ENCODE measurements at places on chromosomes 6 and 20.

- DNase-seq = no peak
Measured at GRCh38 chr6:49269190-49269589, 193.9 kb downstream of the MMUT start.

- DNase-seq = no peak
Measured at GRCh38 chr20:13291157-13291556, 70.1 kb downstream of the ISM1 start.

- no peak for DNase-seq
Measured at GRCh38 chr6:30810813-30811339, 66.5 kb upstream of the IER3 start.

DNA sequence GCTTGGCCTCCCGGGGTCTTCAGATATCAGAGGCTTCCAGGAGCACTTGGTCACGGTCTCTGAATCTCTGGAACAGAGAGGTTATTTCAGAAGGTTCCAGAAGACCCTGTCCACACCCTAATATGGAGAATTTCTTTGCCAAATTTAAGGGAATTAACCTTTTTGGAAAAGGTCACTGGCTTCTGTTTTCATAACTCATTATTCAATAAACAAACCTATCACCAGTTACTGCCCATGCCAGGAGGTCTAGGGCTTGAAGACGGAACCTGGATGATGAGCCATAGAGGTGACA is 507 bp upstream of the CST4 start:
- DNase-seq = no peak

GRCh38 chr6:135270676-135271536 is 89.8 kb downstream of the MYB start:
- DNase-seq = no peak

DNA sequence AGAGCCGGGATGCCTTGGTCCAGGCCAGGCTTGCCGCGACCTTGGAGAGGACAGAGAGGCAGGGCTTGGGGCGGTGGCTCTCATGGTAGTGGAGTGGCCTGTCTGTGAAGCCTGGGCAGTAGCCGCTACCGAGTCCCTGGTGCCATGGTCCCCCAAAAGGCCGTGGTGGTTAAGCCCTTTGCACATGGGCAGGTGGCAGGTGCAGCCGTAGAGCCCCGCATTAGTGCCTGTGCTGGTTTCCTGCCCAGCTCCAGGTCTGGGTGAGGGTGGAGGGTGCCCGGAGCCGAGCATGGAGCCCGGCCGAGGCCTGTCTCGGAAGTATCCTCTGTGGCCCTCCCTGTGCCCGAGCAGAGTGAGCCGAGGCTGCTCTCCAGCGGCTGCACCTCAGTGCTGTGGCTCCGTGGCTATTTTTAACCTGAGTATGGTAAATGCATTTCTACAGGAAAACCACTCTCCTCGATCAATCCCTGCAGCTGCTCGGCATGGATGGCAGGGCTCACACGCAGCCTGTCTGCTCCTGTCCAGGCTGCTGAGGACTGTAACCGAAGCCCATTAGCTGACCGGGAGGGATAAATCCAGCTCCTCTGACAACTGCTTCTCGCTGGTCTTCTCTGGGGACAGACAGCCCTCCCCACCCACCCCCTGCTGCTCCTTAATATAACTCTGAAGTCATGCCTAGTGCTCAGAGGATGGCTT is 36.3 kb upstream of the GATA5 start:
- no peak for DNase-seq

GRCh38 chr6:31227143-31227542 is 44.7 kb downstream of the HLA-C start:
- no peak for DNase-seq

DNA sequence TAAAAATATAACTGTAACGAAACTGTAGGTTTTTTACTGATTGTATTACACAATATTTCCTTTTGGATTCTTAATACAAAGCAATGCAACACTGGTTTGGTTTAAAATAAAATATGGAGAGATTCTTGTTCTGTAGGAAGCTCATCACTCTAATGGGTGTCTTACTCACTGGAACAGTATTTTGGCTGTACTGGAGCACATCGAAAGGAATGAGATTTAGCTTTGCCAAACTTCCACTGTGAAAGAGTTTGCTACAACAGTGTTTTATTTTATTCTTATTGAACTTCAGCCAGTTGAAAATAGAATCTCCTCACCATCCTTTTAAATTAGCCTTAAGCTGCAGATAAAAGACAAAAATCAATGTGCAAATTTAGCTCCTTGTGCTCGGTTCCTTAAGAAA is 230.7 kb upstream of the QKI start:
- DNase-seq = no peak

- no peak for DNase-seq
Measured at GRCh38 chr6:20403766-20404640, 2.3 kb downstream of the E2F3 start.

- DNase-seq = no peak
Measured at GRCh38 chr6:49541936-49542335, 8.5 kb upstream of the C6orf141 start.

DNA sequence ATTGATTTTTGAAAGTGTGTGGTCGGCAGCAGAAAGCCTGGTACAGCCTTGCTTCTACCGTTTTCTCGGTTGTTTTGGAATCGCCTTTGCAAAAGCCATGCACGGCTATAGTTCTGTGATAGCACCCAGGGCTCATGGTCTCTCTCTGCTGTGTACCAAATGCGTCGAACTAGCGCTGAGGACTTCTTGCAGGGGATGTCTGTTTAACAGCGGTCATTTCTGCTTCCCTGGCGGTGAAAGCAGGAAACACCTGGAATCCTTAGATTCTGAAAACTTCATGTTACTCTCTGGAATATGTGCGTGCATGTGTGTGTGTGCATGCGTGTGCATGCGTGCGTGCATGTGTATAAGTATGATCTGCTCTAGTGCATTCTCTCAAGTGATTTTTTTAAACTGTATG is 26.1 kb upstream of the GCNT2 start:
- no peak for DNase-seq

DNA sequence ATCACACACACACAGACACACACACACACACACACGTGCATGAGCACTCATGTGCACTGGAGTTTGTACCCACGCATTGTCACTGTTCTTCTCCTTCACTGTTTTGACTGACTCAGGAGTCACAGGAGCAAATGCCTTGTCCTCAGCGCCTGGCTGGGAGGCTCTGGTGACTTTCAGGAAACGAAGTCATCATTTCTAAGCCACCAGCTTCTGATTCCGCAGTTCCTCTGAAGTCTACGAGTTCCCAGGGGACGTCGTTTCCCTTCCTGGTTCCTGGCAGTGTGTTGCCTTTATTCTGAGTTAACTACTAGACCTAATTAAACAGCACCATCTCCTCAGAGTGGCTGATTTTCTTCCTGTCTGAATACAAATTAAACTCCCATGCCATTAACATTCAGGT is 82.2 kb upstream of the PMEPA1 start:
- no peak for DNase-seq

DNA sequence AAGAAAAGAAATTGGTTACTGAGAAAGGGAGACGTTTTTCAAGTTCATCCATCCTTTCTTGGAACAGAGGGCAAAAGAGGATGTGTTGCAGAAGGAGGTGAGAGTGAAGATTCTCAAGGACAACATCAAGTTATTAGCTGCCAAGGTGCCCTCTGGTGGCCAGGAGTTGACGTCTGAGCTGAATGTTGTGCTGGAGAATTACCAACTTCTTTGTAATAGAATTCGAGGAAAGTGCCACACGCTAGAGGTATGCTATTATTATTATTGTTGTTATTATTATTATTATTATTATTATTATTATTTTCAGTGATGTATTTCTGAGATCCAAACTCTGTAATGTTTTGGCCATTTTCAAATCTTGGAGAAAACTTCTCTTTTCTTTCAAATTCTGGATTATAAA is 197.0 kb downstream of the UTRN start:
- DNase-seq = peak; percentile 28

- DNase-seq = no peak
Measured at GRCh38 chr6:104632588-104632987, 227.1 kb downstream of the HACE1 start.

- DNase-seq = peak; percentile 98
Measured at GRCh38 chr20:24992487-24993205, at the start of gene APMAP. APMAP (minus strand) TSS chr20:24992751; CDS start chr20:24992688, 63 bp downstream.

GRCh38 chr20:31717478-31718201 is 5.0 kb downstream of the BCL2L1 start:
- DNase-seq = no peak

DNA sequence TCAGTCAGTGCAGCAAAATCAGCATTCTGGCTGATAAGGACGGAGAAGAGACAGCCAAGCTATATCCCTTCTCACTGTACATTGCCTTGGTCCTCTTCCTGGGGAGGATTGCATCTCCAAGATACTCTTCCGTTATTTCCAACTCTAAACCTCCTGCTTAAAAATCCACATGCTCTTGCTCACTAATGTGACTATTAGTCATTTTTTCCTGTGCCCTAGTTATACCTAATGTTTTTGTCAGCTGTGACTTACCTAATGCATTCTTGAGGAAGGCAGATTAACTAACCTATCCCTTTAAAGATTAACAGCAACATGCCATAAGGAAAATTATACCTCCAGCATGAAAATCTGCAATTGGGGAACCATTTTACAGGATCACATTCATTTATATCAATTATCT is 317.6 kb downstream of the BTBD9 start:
- DNase-seq = no peak

- DNase-seq = no peak
Measured at GRCh38 chr6:93394471-93394870, 24.9 kb downstream of the EPHA7 start.

DNA sequence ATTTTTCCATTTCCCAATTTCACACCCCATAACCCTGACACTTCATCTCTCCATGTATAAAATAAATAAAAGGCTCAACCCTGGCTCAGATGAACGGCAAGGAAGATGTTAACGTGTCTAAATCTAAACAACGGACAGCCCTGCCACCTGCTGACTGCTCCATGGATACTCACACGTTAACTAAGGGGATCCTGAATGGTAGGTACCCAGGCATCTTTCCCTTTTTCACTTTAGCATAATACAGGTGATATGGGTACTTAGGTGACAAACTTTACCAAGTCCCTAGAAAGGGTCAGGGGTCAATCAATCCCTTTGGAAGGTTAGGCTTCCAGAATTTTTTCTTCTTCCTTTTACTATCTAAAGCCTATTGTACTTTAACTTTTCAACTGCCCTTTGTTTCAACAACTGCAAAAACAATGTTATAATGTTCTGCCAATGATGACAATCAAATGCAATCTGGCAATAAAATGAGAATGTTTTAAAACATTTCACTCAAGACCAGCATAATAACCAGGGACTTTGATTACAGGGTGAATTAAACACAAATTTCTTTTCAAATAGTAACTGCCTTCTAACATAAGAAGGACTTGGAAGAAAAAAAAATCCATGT is 52.4 kb upstream of the IPCEF1 start:
- DNase-seq = no peak

GRCh38 chr6:32868257-32868788 is 14.3 kb downstream of the PSMB9 start:
- DNase-seq = peak; percentile 66

DNA sequence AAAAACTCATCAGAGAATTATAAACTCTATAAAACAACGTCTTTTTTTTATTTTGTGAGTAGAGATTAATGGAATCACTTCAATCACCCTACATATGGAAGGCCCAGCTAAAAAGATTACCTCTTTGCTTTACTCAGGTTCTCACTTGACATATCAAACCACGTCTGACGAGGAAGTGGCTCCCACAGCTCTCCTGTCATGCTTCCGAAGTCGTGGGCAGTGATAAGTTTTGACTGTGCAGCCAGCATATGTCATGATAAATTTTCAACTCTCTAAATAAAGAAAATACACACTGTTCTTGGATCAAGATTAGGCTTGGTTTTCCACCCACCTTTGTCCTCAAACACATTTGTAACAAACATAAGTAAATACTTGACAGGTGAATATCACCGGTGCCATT is 279.5 kb upstream of the RNF217 start:
- DNase-seq = no peak

- DNase-seq = no peak
Measured at GRCh38 chr6:110366256-110366655, 8.1 kb upstream of the METTL24 start.

DNA sequence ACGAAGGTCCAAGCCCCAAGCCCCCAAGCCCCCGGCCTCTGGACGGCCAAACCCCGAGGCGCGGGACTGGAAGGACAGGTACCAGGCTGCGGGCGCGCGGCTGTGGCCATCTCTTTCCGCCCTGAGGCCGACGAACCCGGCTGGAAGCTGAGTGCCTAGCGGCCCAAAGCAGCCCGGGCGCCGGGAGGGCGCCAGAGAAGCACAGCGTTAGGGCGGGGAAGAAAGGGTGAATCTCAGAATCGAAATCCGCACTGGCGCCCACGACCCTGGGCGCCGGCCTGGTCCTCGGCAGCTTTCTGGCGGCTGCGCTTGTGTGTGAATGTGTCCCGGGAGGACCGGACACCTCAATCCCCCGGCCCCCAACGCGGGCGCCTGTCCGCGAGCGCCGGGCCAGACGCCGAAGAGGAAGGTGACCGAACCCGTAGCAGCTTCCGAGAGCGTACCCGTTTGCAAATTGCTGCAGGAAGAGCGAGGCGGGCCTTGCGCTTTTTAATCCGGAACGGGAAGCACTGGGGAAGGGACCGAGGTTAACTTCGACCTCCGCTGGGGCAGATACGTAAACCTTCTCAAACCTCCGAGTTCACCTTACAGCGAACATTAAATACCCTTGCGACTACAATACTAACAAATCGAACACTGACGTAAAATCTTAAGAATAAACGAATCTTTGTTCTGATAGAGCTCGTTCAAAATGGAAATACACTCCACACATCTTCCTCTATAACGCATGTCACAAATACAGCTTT is 2.9 kb downstream of the NRN1 start:
- peak; percentile 48 for DNase-seq

DNA sequence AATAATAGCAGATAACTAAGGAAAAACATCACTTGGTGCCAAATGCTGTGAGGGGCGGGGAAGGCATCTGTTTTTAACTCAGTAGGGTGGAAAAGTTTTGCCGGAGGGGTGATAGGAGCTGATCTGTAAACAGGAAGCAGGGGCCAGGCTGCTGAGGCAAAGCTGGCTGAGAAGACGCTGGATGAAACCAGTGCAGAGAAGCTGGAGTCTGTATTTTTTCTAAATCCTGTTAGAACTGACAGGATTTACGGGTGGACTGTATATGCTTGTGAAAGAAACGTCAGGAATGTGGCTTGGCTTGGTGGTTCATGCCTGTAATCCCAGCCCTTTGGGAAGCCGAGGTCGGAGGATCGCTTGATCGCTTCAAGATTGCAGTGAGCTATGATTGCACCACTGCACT is 5.6 kb downstream of the PCMTD2 start:
- no peak for DNase-seq

DNA sequence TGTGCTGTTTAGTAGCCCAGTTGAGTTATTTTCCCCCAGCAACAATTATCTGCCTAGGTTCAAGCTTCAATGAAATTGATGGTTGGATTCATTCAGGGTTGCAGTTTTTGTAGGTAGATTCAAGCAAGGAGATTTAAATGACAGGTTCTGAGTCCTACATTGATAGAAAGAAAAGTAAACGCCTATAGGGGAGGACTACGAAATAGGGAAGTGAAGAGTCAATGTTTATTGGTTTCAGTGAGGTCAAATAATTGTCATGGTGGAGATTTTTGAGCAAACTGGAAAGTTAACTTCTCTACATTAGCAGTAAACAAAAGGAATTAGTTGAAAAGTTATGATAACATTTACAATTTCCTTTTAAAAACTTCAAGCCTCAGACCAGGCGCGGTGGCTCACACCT is 734 bp upstream of the WFDC13 start:
- DNase-seq = no peak

- no peak for DNase-seq
Measured at GRCh38 chr20:45419188-45420091, 3.5 kb downstream of the PIGT start.

Data from cerebellum (tissue), 4 donors.